Activated CD4-positive, alpha-beta T cell treated with anti-CD3 and anti-CD28 coated beads, Interleukin-2, amount 10 ng/mL, durations not matched to agents 24 days and 14 days (primary cell): ENCODE measurements at places on chromosomes 4 and X.

DNA sequence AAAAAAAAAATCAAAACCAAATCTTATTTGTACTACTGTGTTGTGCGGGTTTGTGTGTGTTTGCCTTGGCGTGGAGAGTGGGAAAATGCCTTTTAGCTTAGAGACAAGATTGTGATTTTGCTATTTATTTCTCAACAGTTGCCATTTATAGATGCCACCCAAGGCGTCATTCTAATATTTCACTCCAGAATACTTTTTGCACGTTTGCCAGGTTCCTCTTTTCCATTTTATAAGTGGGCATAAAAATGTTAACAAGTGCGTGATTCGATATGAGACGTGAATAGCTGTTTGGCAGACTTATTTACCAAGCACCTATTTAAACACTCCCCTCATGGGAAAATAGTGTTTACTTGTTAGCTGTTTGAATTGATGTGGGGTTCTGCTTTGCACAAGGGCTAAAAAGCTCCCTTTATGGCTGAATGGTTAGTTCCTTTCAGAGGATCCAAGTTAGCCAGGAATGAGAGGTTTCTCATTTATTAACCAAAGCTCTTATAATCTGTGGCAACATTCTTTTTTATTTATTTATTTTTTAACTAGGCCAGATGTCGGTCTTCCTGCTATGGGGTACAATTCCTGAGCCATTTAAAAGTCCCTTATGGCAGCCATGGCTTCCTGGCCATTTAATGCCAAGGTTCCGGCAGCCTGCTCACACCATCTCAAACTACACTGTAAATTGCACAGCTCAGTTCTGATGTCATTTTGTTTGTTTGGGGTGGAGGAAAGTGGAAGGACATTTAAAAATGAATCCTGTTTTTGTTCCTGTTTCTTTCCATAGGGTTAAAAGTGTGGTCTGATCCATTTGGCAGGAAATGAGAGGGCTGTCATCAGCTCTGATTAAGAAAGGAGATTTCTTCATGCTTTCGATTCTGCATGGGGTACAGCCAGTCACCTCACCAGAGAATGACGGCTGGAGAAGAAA, 14.6 kb downstream of the SMIM20 start:
- DNase-seq, result no peak

GRCh38 chrX:27679281-27679680, 89.1 kb downstream of the DCAF8L2 start:
- no peak for DNase-seq

DNA sequence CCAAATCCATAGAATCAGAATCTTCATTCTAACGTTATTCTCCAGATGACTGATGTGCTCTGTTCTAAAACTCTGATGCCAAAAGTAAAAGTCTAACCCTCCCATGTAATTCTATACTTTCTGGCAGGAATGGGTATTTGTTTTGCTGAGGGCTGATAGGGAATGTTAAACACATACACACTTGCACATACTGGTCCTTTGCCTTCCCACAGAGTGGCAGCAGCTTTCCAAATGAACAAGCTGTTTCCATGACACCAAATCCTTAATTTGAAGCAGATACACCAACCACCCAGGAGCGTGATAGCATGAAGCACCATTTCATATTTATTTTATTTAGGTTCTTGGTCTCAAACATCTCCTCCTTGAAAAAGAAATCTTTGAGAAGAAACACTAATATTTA, 155.5 kb upstream of the PRDX4 start:
- DNase-seq, result no peak

DNA sequence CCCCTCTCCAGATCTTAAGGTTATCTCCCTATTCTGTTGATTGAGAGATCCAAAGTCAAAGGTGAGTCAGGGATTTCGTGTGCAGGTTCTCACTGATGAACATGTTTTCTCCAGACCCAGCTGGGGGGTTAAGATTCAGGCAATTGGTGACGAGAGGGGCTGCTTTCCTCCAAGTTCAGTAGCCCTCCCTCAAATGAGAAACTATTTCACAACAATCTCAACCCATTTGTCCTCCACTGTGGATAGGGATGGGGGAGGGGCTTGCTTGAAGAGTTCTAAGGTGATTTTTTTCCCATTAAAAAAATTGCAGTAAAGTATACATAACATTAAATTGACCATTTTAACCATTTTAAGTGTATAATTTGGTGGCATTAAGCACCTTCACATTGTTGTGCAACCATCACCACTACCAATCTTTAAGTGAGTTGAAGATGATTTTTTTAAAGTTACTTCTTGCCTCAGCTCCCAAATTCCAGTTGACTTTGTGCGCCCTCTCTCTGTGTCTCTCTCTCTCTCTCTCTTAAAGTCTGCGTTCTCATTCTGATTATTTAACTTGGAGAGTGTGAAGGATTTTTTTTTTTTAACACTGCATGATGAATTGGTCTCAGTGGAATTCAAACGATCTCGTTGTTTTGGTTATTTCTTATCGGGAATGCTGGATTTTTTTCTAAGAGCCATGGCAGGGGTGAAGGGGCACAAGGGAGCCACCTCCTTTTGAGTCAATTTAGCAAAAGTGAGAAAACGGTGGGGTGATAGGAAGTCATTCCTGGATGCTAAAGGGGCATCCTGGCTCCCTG, 175.9 kb downstream of the SHROOM3 start:
- DNase-seq, result no peak

DNA sequence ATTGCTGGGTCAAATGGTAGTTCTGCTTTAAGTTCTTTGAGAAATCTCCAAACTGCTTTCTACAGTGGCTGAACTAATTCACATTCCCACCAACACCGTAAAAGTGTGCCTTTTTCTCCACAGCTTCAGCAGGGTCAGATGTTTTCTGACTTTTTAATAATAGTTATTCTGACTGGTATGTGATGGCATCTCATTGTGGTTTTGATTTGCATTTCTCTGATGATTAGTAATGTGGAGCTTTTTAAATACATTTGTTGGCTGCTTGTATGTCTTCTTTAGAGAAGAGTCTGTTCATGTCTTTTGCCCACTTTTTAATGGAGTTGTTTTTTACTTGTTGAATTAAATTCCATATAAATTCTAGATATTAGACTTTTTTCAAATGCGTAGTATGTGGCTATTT, 257.5 kb upstream of the ANKRD50 start:
- DNase-seq, result no peak

- DNase-seq, result no peak
Observed at GRCh38 chr4:78186597-78187543, 129.7 kb downstream of the FRAS1 start.

DNA sequence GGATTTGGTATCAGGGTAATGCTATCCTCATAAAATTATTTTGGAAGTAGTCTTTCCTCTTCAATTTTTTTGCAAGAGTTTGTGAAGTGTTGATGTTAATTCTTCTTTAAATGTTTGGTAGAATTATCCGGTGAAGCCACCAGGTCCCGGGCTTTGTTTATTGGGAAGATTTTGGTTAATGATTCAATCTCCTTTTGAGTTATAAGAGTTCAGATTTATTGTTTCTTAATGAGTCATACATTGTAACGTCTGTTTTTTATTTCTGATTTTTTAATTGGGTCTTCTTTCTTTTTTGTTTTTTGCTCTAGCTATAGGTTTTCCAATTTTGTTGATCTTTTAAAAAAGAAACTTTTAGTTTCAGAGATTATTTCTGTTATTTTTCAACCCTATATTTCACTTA, 412.3 kb downstream of the PDGFC start:
- DNase-seq, result no peak

GRCh38 chrX:10574663-10575062, 45.7 kb downstream of the MID1 start:
- no peak for DNase-seq

DNA sequence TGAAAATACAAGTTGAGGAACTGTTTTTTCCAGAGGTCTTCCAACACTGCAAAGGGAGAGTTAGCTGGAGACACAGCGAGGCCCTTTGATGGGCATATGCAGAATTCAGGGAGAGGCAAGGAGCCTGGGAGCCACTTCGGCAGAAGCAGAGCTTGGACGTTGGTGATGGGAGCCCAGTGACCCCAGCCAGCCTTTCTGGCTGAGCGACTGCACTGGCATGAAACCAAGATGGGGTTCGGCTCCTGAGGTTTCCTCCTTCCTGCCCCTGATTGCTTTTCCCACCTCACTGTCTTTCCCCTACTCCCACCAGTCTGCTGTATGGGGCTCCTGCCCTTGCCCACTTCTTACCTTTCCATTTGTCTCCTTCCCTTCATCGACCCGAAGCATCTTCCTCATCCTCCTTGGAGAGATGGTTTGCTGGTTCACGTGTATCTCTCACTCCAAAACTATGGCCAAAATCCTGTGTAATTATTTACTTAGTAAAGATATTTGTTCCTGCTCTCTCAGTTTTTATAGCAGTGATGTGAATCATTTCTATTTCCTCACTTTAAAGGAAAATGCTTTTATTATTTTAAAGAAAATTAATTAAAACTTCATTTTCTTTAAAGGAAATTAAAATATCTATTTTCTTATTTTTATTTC, 100.5 kb downstream of the NFKB1 start:
- peak; percentile 51 for DNase-seq

GRCh38 chrX:74421036-74421739, at the start of gene SLC16A2:
SLC16A2 (plus strand) TSS chrX:74421493; CDS start chrX:74421638, 145 bp downstream.
- DNase-seq, result peak; percentile 63

DNA sequence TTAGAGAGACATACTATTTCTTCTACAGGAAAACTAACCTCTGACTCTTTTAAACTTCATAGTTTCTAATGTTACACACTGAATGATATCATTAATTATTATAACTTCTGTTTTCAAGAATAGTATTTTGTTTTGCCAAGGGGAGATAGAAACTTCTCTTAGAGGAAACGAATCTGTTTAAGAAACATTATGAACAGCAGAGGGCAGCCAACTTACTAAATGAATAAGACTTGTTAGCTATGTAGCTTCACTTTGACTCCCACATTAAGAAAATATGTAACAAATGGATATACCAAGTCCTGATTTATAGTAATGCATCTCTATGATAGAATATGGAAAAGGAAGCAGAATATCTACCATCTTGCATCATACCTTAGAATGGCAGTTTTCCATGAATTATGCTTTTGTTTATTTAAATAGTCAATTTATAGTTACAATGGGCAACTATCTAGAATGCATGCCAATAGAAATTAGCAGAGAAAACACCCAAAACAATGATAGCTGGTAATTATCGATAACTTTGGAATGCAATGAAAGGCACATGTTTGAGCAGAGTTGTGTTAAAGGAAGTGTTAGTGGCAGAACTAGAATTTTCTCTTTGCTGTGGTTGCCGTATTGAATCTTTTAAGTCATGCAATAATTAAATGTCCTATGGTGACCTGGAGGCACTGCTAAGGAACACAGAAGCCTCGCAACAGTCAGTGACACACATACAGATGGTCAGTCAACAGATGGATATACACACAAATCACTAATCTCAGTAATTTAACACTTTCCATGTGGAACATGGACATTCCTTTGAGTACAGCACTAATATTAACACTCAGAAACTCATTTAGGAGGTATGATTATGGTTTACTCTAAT, 105.7 kb upstream of the PDLIM3 start:
- DNase-seq, result no peak

GRCh38 chr4:18422685-18423084, 401.1 kb upstream of the LCORL start:
- DNase-seq, result no peak

DNA sequence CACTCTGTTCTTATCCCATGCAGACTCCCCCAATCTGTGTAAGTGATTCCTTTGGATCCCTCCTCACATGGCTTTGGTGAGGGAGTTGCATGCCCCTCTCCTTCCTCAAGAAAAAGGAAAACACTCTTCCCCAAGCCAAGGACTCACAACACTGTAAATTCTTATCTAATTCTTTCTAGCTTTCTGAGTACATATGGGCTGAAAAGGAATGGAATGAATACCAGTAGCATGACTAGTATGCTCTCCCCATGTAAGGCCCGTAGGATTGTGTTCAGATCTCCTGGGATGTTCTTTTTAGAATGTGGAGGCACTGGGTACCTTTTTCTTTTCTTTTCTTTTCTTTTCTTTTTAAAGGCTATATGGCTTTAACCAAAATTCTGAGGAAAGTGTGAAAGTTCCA, 17.0 kb upstream of the MAGED1 start:
- DNase-seq, result no peak

GRCh38 chrX:130071611-130072344, 38.5 kb downstream of the ELF4 start:
- DNase-seq, result no peak

DNA sequence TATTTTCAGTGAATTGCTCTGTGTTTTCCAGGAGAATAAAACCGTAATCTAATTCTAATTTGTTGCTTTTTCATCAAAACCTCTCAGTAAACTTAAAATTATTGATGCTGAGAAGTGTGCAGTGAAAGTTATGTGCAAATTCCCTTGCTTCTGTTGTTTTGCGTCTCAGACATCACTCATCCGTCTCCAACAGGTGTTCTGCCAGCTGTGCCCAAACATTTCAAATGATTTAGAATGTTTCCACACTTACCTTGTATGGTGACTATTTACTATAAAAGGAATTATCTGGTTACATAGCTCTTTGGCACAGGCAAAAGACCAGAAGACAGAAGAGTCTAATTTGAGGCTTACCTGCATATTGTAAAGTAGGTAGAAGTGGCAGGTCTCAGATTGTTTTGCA, 184.0 kb downstream of the BMPR1B start:
- DNase-seq, result no peak

DNA sequence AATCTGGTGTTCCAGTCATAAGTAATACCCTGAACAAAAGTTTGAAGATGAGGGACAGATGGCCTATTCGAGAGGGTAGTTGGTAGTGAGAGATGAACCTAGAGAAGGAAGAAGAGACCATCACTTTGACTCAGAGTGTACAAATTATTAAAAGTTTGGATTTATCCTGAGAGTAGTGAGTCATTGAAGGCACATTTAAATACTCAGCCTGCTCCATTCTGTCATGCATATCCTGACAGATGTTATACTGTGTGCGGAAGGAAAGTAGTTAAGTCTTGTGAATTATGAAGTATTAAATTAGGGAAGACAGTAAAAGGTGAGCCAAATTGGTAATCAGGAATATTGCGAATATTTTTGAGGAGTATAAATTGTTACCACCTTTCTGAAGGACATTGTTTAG, 93.1 kb downstream of the KLHL34 start:
- no peak for DNase-seq

- no peak for DNase-seq
Observed at GRCh38 chrX:118216087-118216486, 99.5 kb upstream of the KLHL13 start.

DNA sequence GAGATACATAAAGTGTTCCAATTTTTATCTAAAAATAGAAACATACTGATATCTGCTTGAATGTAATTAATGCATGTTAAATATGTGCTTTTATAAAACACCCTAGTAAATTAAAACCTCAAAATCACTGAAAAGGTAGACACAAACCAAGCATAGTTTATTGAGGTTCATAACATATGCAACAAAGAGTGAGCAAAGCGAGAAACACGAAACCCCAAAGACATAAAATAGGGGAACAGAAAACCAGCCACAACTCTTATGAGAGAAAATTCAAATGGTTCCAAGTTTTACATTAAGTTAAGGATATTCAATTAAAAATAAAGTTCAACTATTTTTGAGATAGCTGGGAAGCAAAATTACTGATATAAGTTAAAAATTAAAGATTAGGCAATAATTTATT, 336.4 kb upstream of the AGA start:
- DNase-seq, result no peak

DNA sequence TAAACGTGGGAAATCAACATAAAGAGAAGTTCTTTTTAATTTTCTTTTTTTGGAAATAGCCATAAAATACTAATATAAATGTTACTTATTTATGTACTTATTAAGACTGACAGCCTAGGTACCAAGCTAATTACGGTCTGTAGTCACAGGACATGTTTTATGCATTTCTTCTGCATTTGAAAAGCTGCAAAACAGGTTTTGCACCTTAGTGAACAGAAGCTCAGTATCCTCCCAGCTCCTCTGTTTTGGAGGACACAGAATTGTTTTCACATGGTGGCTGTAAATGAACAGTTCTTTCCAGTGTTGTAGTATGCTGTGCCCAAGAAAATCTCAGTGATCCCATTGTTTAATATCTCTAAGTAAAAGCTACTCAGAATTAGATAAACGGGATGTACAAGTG, 1788.0 kb upstream of the TENM3 start:
- no peak for DNase-seq
